ENCODE measurements at places on chromosomes 11 and 22.

GRCh38 chr11:57294225-57295131 lies 30.3 kb downstream of the TNKS1BP1 start:
- DNase-seq = no peak

- no peak for DNase-seq
These were observed 18.1 kb downstream of the DUSP8 start for GRCh38 chr11:1553808-1554594.

GRCh38 chr22:46905415-46905814 lies 143.0 kb downstream of the TBC1D22A start:
- peak; percentile 12 for DNase-seq

GRCh38 chr11:64359712-64360445 lies 917 bp downstream of the RPS6KA4 start:
- DNase-seq = no peak

DNA sequence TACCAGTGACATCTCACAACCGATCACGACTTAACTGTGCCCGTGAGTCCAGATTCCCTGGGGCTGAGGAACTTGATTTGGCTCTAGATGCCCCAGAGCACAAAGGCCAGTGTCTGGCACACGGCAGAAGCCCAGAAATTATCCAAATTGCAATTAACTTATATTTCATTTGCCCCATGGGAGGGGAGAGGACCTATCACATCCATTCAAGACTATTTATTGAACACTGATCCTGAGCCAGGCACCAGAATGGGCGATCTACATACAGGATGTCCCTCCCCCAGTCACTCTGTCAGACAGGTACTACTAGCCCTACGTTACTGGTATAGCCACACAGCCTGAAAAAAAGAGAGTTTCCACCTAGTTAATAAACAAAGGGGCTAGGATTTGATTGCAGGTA lies 5.1 kb downstream of the DNAL4 start:
- DNase-seq = no peak

DNA sequence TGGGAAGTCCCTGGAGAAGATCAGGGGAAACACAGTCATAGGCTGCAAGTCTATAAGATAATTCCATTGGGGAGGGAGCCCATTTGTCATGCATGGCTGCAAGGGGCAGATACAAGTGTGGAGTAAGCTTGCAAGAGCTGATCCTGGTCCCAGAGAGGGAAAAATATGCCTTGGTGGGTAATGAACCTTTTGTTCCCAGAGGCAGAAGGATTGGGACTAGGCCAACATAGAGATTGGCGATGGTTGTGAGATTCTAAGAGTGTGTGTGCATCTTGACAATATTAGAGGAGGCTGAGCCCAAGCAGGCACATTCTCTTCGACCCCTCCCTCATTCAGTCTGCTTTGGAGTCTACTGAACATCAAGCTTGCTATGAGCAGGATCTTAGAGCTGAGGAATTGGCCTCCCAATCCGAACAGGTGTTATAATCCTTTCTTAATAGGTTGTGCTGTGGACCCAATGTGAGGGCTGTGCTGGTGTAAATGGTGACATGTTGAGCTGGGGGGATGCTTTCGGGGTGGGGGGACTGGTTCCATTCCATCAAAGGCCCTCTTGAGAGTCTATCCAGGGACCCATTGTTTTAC lies 18.4 kb downstream of the MIAT start:
- no peak for DNase-seq

DNA sequence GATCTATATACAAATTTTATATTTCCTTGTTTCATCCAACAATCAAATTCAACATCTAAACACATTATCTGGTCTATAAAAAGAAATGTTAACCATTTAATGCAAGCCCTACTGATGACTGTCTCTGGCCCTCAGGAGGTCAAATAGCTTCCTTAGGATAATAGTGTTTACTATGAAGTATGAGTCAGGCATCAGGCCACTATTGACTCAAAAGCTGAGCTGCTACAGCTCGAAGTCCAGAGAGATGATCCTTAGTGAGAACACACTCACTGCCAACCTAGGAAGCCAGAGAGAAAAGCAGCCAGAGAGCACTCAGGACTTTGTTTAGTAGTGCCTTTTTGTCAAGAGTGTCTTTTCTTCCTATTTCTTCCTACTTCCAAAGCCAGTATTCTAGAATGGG lies 171.8 kb downstream of the SOX6 start:
- DNase-seq = no peak

DNA sequence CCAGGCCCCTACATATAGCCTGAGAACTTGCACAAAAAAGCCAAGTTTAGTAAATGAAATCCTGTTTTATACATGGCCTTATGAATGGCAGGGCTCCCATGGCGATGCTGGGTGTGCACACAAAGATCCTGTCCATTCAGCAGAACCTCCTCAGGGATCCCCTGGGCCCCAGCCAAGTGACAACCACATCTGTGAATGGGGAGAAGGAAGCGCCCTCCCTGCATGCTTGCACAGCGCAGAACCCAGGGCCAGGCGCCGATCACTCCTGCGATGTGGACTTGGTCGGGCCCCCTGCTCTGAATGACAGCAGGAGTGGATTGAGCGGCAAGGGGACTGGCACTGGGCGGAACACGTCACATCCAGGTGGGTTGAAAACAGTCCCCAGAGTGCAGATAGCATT lies 4.5 kb upstream of the CDC42EP2 start:
- DNase-seq = no peak

- DNase-seq = peak; percentile 59
These were observed 17.0 kb upstream of the IL2RB start for GRCh38 chr22:37166675-37167066.

DNA sequence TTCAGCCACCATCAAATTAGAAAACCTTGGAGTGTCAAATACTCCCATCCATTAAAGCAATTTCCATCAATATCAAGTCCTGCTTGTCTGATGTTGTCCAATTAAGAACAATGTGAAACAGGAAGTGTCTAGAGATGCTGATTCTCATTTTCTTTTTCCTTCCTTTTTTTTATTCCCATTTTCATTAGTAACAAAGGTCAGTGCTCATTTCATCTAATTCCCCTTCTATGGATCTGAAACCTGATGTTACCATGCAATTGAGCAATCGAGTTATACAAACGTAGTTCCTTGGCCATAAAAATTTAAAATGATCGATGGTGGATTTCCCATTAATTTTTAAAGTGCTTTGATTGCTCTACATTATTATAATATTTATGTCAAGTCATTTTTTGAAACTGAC lies 330.6 kb upstream of the ZC3H12C start:
- no peak for DNase-seq

DNA sequence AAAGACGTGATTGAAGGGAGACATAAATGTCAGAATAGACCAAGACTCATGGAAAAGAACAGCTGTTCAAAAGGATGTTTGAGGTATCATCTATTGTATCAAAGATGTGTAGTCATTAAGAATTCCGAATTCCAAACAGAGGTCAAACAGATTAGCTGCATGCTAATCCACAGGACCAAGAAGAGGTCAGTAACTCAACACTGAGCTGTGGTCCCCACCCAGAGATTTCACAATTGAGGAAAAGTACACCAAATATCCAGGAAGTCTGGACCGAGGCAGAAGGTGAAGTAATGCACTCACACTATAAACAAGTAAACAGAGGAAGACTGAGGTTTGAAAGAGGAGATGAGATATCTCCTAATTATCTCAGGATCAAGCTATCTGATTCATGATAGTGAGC lies 29.6 kb upstream of the OR5P2 start:
- DNase-seq = no peak

GRCh38 chr11:110787680-110788079 lies 75.4 kb upstream of the ARHGAP20 start:
- DNase-seq = no peak

GRCh38 chr11:71136095-71136845 lies 116.1 kb downstream of the SHANK2 start:
- no peak for DNase-seq

GRCh38 chr22:26122920-26123468 lies 46.3 kb upstream of the SEZ6L start:
- DNase-seq = no peak

DNA sequence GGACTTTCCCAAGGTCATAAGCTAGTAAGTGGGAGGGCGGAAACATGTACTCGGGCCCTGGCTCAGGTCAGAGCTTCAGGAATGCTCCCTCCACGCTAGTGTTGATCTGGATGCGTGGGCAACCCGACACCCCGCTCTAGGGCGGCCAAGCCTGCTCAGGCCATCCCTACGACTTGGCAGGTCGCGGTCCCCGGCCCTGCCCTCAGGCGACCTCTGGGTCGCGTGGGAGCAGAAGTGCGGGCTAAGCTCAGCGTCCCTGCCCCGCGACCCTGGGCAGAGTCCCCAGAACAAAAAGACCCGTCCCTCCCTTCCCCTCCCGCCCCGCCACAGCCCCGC lies 781 bp upstream of the TEF start:
- no peak for DNase-seq

DNA sequence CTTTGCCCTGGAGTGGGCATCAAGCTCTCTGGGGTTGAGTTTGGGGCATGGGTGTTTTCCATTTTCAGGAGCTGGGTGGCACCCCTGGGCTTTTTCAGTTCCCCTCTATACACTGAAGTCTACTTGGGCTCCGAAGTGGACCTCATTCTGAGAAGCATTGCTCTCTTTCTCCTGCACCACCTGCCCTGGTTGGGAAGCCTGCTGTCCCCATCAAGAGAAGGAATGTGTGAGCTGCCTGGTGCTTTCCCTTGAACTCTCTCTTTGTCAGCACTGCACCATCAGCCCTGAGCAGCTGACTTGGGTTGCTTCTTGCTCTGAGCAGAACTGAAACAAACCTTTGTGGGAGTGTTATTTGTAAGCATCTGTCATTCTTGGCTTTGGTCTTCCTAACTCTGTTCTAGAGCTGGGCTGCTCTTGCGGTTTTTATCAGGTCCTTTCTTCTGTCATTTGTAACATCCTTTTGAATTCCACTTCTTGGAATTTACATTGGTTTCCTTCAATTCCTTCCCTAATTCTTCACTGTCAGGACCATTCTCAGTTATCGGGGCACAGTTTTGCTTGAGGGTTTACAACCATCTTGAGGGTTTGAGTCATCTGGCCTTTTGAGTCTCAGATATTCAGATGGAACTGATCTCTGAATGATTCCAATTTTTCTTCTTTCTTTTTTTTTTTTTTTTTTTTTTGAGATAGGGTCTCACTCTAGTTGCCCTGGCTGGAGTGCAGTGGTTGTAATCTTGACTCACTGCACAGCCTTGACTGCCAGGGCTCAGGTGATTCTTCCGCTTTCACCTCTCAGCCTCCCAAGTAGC lies 20.5 kb downstream of the UBE2L3 start:
- DNase-seq = no peak

GRCh38 chr11:26662916-26663315 lies 58.9 kb downstream of the SLC5A12 start:
- DNase-seq = no peak

GRCh38 chr11:120293038-120293800 lies 31.9 kb upstream of the TLCD5 start:
- DNase-seq = no peak

DNA sequence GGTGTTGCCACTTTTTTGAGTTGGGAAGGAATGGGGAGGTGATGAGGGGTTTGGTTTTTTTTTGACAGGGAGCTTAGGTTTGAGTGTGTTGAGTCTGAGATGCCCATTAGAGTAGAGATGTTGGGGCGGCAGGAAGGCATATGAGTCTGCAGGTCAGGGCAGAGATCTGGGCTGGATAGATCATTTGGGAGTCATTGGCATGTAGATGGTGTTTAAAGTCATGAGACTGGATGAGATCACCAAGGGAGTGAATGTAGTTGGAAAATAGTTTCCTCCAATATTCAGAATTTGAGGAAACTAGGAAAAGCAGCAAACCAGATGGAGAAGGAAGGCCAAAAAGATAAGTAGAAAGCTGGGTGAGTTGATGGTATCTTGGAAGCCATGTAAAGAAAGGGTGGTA lies 2.1 kb upstream of the ANAPC15 start:
- DNase-seq = no peak

DNA sequence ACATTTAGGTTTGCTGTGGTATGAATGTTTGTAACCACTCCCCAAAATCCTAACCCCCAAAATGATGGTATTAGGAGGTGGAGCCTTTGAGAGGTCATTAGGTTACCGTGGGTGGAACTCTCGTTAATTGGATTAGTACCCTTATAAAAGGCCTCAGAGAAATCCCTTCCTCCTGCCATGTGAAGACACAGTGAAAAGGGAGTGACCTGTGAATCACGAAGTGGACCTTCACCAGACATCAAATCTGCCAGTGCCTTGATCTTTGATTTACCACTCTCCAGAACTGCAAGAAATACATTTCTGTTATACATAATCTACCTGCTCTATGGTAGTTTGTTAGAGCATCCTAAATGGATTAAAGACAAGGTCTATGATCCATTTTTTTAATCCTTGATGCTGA lies 12.6 kb upstream of the PICALM start:
- DNase-seq = no peak

DNA sequence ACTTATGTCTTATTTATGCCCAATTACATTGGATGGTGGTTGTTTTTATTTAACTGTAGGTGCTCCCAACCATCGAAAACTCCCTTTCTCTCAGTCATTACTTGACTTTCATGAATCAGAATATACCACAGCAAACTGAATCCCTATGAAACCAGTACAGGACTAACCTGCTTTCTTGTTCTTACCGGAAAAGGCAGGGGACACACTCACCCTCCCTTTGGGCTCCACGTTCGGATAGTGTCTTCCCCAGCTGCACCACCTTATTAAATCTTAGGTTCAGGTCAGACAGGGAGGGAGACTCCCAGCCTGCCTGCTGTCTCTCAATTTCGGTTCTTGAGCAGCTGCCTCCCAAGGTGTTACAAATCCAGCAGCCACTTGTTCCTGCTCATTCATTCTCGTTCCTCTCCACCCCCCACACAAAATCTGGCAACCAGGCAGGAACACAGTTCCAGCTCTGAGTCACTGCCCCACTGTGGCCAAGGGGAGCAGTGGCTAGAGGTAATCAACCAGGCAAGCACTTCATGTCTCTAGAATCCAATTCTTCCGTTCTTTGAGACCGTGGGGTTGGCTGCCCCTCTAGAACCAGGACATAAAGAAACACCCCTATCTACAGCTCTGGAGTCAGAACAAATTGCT lies 133.0 kb downstream of the PLEKHA7 start:
- no peak for DNase-seq

DNA sequence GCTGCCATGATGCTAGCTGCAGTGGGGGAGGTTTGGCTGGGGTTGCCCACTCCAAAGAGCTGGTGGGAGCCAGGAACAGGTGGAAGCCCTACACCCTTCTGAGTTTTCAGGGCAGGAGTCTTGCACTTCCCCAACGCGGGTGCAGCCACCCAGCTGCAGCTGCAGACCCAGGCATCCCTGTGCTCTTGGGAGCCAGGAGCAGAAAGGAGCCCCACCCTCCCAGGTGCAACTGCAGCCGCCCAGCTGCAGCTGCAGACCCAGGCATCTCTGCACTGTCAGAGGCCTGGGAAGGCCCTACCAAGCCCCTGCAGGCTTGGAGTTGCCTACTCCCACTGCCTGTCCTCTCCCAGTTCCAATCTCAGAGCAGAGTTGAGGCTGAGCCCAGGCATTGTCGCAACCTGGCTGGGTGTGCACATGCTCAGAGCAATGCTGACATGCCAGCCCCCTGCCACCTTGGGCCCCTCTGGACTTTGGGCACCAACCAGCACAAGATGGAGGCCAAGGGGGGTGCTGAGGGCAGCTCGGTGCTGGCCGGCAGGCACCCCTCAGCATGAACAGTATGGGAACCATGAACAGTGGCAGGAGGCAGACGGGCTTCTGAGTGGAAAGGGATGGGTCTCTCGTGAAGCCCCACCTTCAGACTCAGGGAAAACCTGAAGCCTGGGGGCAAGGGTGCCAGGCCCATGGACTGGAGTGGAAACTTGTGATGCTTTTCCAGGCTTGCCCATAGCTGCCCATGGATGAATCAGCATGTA lies 195.4 kb downstream of the DCDC1 start:
- DNase-seq = no peak

GRCh38 chr11:44760477-44760872 lies 33.7 kb downstream of the TSPAN18 start:
- DNase-seq = no peak

GRCh38 chr22:43292630-43293018 lies 50.5 kb downstream of the SCUBE1 start:
- DNase-seq = no peak
